ENCODE measurements at places on chromosomes 5 and 9.

DNA sequence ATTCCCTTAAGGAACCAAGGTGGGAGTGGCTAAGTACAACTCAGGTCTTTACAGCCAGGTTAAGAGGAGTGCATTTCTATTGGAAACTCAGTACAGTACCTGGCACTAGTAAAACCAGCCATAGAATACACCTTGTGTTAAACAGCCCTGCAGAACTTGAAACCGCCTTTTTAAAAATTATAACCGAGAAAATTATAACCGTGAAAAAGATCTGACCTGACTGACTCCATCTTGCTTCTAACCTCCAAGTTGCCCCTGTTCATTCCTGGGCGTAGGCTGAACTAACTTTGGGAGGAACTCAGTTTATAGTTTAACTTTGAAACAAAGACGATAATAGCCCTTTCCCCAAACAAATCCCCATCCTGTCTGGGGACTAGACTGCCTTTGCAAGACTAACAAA is 132.3 kb downstream of the SUSD1 start:
- no peak for DNase-seq

GRCh38 chr5:34598177-34598794 is 57.8 kb upstream of the RAI14 start:
- peak; percentile 31 for DNase-seq

DNA sequence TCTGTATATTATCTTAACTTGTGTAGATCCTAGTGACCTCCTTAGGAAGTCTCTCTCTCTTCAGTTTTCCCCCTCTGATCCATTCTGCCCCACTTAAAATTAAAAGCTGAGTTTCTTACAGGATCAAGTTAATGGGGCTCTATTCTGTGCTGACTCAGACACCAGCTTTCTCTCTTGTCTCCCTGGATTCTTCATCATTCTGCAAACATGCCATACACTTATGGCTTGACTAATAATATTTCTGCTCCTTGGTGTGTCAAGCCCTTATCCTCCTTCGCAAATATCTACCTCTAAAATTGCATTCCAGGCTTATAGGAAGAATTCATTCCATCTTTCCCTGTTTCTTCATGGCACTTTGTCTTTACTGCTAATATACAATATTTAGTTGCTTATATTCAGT is 18.1 kb downstream of the LRRC70 start:
- no peak for DNase-seq

DNA sequence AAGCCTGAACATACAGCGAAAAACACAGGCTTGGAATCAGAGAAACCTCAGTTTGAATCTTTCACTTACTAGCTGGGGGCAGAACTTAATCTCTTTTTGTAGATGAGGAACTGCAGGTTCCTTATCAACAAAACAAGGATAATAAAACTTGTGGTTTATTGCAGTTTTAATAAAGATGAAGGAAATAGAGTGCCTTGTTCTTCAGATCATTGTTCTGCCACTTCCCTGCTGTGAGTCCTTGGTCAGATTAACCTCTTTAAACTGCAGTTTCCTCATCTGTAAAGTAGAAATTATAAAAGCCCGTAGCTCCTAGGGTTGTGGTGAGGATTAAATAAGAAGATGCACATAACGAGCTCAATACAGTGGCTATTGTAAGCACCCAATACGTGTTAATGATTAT is 57.4 kb downstream of the FEM1C start:
- DNase-seq: no peak

DNA sequence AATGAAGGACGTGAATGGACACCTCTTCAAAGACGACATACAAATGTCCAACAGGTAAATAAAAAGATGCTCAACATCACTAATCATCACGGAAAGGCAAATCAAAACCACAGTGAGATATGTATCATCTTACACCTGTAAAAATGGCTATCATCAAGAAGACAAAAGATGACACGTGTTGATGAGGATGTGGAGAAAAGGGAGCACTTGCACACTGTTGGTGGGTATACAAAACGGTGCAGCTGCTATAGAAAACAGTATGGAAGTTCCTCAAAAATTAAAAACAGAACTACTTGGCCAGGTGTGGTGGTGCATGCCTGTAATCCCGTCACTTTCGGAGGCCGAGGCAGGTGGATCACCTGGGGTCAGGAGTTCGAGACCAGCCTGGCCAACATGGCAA is 47.9 kb downstream of the STK10 start:
- no peak for DNase-seq

- DNase-seq: no peak
Observed at GRCh38 chr5:143030349-143030748, 260.2 kb downstream of the ARHGAP26 start.

- no peak for DNase-seq
Observed at GRCh38 chr5:145791866-145792265, 43.3 kb downstream of the PRELID2 start.

- DNase-seq: no peak
Observed at GRCh38 chr5:153342487-153342886, 148.0 kb upstream of the GRIA1 start.

GRCh38 chr5:111268300-111268699 is 44.1 kb downstream of the CAMK4 start:
- DNase-seq: no peak

DNA sequence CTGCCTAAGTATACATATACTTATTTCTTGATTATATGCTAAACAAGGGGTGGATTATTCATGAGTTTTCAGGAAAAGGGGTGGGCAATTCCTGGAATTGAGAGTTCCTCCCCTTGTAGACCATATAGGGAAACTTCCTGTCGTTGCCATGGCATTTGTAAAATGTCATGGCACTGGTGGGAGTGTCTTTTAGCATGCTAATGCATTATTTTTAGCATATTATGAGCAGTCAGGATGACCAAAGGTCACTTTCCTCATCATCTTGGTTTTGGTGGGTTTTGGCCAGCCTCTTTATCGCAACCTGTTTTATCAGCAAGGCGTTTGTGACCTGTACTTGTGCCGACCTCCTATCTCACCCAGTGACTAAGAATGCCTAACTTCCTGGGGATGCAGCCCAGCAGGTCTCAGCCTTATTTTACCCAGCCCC is 80.9 kb downstream of the ALDH7A1 start:
- no peak for DNase-seq

- DNase-seq: no peak
Observed at GRCh38 chr9:133340256-133340655, 4.3 kb upstream of the SURF6 start.

DNA sequence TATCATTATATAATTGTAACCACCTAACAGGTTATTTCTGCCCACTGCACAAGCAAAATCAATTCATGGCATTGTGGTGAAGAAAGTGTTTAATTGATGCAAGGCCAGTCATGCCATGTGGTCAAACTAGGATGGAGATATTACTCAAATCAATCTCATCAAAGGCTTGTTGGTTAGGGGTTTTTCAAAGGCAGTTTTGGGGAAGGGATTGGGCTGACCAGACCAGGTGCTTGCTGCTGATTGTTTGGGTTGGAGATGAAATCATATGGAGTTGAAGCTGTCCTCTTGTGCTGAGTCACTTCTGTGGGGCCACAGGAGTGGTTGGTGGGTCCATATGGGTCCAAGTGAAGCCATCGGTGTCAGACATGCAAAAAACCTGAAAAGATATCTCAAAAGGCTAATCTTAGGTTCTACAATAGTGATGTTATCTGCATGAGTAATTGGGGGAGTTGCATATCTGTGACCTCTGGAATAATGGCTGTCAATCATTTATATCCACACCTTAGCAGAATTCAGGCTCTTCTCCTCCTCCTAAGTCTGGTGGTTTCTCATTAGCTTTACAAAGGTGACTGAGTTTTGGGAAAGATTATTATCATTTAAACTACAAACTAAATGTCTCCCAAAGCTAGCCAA is 44.9 kb downstream of the HMGCS1 start:
- DNase-seq: no peak

- DNase-seq: no peak
Observed at GRCh38 chr9:133632806-133633680, 3.1 kb upstream of the DBH start.

GRCh38 chr9:69963803-69964202 is 79.8 kb upstream of the MAMDC2 start:
- no peak for DNase-seq

- no peak for DNase-seq
Observed at GRCh38 chr5:143262393-143263174, 140.9 kb downstream of the NR3C1 start.

GRCh38 chr5:164119806-164120447 is 614.5 kb downstream of the MAT2B start:
- DNase-seq: no peak

DNA sequence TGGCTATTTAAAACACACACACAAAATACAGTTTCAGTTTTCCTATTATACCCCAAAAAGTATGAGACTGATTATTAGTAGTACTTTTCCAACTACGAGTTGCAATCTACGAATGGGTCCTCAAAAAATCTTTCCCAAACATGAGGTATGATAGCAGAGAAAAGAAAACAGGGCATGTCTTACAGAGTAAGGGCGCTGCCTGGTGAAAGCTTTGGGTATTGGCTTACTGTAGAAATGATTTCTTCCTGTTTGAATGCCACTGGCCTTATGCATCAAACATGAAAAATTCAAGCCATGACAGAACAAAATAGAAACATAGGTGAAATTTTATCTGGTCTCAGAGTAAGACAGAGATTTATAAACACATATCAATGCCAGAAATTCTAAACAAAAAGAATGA is 448.0 kb downstream of the SPOCK1 start:
- DNase-seq: no peak

DNA sequence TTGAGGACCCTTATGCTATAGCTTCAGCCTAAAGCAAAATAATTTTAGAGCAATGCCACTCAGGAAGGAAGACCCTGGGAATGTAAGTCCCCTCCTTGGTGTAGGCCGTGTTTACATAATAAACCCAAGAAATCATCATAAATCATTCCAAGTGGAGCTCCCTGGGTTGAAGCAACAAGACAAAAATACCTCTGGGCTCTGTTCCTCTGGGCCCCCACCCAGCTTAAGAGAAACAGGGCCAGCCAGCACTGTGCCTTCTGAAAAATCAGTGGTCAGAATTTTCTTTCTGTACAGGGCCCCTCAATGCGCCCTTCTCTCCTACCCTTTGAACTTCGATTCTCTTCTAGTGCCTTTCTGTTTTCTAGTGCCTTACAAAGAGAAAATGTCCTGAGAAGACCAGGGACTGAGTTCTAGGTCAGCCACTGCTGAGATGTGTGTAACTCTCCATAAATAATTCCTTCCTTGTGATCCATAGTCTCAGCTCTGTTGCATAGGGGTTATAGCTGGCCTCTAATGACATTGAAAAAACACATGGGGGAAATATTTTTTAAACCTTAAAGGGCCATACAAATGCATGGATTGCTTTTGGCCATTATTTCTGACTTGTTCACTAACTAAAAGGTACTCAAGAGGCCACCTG is 101.0 kb downstream of the ADRB2 start:
- DNase-seq: no peak

- no peak for DNase-seq
Observed at GRCh38 chr9:10604927-10605326, 7.9 kb downstream of the PTPRD start.

GRCh38 chr5:132354381-132355139 is 14.9 kb upstream of the SLC22A5 start:
- DNase-seq: no peak

- DNase-seq: no peak
Observed at GRCh38 chr5:71864730-71865601, 145.9 kb downstream of the CARTPT start.

- no peak for DNase-seq
Observed at GRCh38 chr9:93231121-93231694, 47.3 kb downstream of the WNK2 start.

- no peak for DNase-seq
Observed at GRCh38 chr9:13461414-13461991, 182.0 kb upstream of the MPDZ start.

GRCh38 chr5:126263591-126264184 is 159.5 kb upstream of the GRAMD2B start:
- no peak for DNase-seq

GRCh38 chr9:98306384-98307145 is 51.1 kb upstream of the TBC1D2 start:
- DNase-seq: peak; percentile 48

DNA sequence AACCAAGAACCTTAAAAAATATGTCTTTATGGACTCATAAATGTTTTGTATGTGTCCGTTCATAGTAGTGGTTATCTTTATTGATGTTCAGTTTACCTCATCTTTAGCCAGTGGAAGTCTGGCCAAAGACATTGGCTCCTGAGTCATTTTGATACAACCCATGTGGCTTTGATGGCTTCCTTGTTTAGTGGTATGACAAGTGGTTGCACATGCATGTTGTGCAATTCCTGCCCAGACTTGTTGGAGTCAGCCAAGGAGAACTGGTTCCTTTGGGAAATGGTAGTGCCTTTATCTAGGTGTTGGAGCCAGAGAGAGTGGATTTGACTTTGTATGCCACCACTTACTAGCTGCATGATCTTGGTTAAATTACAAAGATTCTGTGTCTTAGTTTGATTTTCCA is 94.3 kb downstream of the RPS23 start:
- no peak for DNase-seq

- no peak for DNase-seq
Observed at GRCh38 chr9:8337834-8338766, 538.5 kb upstream of the DMAC1 start.

DNA sequence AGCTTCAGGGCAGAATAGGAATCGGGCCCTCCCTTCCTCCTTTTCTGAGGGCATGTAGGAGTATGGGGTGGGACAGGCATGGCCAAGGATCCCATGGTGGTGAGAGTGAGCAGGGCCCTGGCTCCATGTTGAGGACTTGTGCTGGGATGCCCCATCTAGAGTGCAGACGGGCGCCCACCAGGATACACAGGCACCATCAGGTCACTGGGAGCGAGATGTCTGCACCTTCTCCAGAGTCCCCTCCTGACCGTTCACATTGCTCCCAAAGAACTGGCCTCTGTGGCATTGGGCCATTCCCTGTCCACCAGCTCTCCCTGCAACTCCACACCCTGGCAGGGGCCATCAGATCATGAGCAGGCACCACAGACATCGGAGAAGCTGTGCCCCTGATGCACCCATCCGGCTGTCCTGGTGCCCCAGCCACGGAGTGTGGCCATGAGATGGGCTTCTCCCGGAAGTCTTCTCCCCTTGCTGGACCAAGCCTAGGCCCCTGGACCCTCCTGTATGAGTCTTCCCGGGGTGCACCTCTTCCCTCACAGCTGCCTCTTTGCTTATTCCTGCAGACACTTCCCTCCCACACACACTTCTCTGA is 195.0 kb downstream of the IRX2 start:
- DNase-seq: no peak

DNA sequence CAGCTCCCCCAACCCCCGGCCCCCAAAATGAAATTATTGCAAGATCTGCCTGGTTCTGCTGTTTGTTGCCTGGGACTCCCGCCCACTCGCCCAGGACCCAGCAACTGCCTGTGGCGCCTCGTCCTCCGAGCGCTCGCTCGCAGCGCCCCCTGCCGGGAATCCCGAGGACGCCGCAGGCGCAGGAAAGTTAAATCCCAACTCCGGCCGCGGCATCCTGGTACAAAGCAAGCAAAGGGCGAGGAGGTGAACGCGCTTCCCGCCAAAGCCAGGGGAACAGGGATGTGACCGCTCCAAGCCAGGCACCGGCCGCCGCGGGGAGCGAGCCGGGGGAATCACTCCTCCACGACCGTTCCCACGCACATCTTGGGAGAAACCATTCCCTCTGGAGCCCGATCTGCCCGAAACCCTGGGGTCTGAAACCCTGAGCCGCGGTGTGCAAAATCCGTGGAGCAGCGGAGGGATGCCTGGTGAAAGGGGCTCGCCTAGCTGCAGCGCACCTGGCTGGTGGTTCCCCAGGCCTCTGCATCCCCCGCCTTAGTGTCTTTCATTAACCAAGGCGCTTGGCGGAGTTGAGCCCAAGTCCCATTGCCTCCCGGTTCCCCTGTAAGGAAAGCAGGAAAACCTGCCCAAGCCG is 1.3 kb downstream of the SEMA5A start:
- DNase-seq: peak; percentile 94

- DNase-seq: no peak
Observed at GRCh38 chr5:81005708-81006107, 45.5 kb downstream of the RASGRF2 start.
